ENCODE measurements at places on chromosomes 7 and 10.

DNA sequence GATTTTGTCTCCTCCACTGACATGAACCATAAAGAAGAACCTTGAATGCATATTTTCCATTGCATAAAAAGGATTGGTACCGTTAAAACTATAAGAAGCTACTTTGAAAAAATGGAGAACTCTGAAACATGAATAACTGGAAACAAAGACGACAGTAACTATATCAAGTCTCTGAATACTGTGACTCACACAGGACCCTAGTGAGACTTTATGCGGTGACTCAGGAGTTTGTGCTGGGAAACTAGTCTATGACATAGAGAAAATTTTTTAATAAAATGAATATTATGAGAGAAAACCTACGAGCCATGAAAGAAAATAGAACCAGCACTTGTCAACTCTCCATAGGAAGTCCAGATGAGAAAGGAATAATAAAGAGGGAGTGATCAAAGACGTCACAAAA is 339.9 kb upstream of the ADARB2 start:
- no peak for DNase-seq

- DNase-seq, result no peak
These were observed 49.9 kb downstream of the ZNF365 start for GRCh38 chr10:62424026-62424425.

DNA sequence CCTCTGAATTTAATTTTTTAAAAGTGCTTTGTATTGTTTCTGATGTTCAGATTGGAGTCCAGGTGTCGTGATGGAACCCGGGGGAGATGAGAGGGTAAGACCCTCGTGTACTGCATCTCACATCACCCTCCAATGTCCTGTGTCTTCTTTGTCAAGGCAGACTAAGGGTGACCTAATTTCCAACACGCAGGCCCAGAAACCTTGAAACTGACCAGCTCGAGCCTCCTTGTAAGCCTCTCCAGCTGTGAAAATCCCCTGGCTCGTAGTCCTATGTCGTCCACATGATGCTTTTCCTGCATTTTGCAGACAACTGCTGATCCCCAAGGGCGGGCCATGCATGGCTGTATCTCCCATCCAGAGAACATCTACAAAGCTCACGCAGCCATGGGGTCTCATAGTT is 220.2 kb downstream of the ARHGAP12 start:
- no peak for DNase-seq

DNA sequence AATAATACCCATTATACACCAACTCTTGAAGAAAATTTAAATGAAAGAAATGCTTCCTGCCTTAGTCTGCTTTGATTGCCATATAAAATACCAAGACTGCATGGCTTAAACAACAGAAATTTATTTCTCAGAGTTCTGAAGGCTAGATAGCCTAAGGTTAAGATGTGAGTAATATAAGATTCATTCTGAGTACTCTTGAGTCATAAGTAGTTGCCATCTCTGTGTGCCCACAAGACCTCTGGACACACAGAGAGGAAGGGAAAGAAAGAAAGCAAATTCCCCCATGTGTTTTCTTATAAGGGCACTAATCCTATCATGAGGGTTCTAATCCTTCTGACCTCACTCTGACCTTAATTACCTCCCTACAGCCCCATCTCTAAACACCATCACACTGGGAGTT is 201.2 kb downstream of the PTN start:
- DNase-seq, result no peak

GRCh38 chr7:39088730-39089593 is 111.3 kb downstream of the POU6F2 start:
- DNase-seq, result no peak

DNA sequence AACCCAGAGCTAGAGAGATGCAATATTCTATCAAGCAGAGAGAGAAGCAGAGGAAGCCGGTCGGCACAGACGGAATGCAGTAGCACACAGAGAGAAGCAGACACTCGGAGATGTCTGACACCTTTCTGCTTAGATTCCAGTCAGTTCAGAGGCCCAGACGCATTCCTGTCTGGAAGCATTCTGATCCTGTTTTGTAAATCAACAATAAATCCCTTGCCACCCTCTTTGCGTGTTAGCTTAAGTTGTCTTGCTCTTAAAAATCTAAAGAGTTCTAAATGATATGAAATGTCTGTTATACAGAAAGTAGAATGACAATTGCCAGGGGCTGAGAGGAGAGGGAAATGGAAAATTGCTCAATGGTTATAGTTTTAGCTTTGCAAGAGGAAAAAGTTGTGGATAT is 27.4 kb upstream of the ATRNL1 start:
- no peak for DNase-seq

- no peak for DNase-seq
These were observed 868 bp upstream of the PDCD4 start for GRCh38 chr10:110870823-110871297.

DNA sequence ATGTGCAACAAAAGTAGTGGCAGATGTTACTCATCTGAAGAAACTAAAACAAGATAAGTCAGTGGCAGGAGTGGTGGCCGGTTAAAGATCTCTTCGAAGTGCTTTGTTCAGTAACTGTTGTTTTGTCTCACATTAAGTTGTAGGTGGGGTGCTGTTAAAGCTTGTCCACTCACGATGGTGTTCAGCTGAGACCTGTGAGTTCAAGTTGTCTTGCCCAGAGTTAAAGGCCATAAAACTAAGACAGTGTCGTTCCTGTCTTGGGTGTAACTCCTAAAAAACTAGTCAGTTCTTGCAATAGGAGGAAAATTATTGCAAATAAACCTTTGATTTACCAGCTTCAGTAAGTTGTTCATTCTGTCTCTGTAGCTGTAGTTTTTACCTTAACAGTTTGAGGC is 857 bp upstream of the FOXP2 start:
- DNase-seq, result no peak

DNA sequence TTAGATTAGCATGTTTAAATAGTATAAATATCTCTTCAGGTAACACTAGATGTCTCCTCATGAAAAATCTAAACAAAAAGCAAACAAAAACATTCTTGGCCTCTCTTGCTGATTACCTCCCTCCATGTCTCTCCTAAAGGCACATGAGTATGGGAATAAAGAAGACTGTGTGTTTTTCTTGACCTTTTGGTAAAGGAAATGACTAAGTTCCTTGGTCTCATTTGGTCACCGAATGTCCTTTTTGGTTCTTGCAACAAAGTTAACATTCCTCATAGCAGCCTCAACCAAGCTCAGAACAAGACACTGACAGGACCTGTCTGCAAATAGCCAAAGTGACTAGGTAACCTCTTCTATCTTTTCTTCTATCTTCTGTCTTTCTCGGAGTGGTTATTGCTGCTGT is 35.5 kb downstream of the POM121L12 start:
- DNase-seq, result no peak

- DNase-seq, result no peak
These were observed 36.6 kb downstream of the SLC25A28 start for GRCh38 chr10:99583687-99584086.

DNA sequence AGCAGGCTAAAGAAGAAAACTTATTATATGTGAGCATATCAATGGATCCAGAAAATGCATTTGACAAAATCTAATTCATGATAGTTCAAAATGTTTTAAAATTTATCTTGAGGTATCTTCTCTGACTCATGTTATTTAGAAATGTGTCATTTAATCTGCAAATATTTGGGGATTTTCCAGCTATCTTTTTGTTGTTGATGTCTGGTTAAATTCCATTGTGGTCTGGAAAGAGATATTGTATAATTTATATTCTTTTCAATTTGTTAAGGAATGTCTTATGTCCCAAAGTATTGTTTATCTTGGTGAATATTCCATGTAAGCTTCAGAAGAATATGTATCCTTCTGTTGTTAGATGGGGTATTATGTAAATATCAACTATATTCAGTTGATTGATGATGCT is 942.5 kb downstream of the KCNMA1 start:
- DNase-seq, result no peak

DNA sequence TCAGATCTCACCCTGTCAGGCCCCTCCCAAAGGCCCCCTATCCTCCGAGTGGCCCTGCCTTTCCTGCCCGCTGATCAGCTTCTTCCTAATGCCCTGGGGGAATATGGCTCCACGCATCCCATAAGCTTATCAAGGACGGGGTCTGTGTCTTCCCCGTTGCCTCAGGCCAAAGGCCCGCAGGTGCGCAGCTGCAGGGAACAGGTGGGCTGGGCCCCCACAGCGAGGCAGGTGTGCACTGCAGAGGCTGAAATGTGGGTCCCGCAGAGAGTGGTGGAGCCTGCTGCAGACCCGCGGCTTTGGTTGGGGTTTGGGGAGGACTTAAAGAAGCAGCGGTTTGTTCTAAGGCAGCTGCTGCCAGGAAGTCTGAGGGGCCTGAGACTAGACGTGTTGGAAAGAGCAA is 220.8 kb upstream of the TCERG1L start:
- DNase-seq, result no peak

DNA sequence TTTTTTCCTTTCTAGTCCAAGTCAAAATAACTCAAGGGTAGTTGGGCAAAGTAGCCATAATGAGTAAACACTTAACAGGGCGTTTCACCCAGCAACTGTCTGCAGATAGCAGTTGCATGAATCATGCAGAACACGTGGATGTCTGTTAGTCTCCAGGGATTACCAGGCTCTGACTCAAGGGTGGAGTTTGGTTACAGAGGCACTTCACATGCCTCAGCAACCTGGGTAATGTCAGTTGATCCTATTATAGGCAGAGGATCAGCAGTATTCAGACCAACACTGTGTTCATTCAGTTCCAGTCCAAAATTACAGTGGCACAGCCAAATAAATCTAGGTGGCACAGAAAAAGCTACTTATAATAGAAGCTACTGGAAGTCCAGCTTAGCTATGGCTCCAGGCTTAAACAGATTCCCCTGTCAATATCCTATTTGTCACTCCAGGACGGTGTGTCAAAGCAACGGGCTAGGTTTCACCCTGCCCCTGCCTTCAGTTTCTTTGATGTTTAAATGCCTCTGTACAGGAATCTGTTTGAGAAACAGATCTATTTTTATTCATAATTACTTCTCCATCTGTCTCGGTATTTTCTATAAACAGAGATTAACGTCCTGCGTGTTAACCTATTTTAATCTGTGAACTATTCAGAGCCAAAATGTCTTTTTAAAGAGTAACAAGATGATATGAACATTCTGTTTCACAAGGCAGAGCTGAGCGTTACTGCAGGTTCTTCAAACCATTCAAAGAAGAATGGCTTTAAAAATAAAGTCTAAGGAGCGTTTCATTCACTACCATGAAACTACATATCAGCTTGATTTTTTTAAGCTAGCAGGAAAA is 162.6 kb upstream of the AKR1E2 start:
- peak; percentile 84 for DNase-seq

- peak; percentile 29 for DNase-seq
These were observed 119.0 kb downstream of the LMBR1 start for GRCh38 chr7:156773966-156774365.

- DNase-seq, result no peak
These were observed 205.6 kb upstream of the PRSS58 start for GRCh38 chr7:142463401-142463850.

DNA sequence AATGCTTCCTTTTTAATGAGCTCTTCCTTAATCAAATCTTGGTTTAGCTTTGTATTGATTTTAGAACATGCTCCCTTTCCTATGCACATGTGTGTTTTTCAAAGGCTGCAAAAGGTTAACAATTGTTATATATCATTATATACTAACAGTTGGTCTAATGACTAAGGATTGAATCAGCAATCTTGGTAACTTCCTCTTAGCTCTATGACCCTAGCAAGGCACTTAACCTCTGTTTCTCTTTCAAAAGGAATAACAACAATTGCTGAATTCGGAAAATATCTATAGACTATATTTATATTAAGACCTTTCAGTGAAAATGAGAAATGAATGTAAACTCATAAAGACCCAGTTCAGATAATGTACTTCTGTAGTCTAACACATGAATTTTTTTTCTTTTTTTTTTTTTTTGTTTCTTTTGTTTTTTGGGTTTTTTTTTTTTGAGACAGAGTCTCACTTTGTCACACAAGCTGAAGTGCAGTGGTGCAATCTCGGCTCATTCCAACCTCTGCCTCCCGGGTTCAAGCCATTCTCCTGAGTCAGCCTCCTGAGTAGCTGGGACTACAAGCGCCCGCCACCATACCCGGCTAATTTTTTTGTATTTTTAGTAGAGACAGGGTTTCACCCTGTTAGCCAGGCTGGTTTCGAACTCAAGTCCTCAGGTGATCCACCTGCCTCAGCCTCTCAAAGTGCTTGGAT is 48.8 kb downstream of the HOXA1 start:
- peak; percentile 86 for DNase-seq

GRCh38 chr7:32579776-32580175 is 84.5 kb downstream of the AVL9 start:
- no peak for DNase-seq

GRCh38 chr10:78278058-78278404 is 244.4 kb downstream of the RPS24 start:
- no peak for DNase-seq

GRCh38 chr10:48548531-48549135 is 56.2 kb downstream of the ARHGAP22 start:
- no peak for DNase-seq

DNA sequence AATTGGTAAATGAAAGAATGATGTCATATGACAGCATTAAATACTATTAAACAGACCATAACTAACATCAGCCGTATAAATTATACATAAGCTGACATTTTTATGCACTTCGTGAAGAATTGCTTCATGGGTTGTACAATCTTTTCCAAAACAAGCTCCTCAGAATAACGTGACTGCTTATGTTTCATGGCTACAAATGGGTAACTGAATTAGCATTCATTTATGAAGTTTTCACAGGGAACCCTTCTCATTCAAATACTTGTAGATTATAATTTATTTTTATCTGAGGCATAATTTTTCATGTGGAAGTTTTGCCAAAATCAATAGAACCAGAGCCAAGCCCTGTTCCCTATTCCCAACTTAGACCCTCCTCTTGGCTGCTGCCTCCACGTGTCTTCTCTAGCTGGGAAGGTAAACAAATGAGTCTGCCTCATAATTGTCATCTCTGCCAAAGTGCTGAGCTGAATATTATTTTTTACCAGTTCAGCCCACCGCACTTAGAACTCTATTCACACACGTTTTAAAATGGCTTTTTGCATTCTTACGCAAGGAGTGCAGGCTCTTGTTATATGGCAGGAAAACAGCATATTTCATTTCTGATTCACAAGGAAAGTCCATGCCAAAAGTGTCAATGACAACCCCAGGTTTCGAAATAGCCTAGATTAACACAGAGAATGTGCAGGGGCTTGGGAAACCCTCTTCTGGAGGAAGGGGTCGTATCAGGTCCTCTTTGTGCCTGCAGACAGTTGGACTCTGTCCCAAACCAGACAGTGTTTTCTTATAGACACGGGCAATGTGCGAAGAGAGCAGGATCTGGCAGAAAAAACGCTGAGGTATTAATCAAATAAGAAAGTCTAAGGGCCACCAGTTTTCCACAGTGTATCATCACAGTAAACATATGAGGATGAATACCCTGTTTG is 370.7 kb upstream of the MGMT start:
- DNase-seq, result no peak

- no peak for DNase-seq
These were observed 135.0 kb downstream of the GALNT17 start for GRCh38 chr7:71266912-71267311.

DNA sequence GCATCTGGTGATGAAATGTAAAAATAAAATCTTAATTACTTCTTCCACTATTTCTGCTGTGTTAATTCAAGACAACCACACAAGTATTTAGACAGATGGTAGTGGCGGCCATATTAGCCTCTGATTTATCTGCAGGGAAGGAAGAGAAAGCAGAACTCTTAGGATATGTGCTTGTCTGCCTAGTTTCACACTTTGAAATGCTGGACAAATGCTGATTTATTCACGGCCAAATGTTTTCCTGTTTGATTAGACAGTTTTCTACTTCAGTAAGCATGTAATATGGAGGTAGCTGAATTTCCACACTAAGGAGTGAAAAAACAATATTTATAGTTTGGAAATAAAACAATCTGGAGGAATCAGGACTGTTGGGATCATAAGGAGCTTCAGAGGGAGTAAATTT is 158.1 kb downstream of the AGMO start:
- DNase-seq, result no peak

GRCh38 chr7:25752967-25753791 is 398.8 kb upstream of the NFE2L3 start:
- DNase-seq, result no peak
